ENCODE measurements at places on chromosomes 12 and 14. TPM values are rescaled to one million over a fixed set of nuclear protein-coding genes. Genes with fewer than 3 reads are reported as not detected.

PTPN6 gene
- total RNA-seq, result 0.61 TPM

PLBD1 gene
- total RNA-seq, result 3.1 TPM

NAP1L1 gene
- total RNA-seq, result 171 TPM

GPD1 gene
- under 0.01 TPM for total RNA-seq

PLEKHG3 gene
- total RNA-seq, result 5.8 TPM

RILPL2 gene
- total RNA-seq, result 3.9 TPM

PTPRB gene
- total RNA-seq, result 0.49 TPM

PHLDA1 gene
- total RNA-seq, result 23.2 TPM

LGMN gene
- 51.9 TPM for total RNA-seq
